ENCODE measurements at places on chromosomes 5 and 9.

DNA sequence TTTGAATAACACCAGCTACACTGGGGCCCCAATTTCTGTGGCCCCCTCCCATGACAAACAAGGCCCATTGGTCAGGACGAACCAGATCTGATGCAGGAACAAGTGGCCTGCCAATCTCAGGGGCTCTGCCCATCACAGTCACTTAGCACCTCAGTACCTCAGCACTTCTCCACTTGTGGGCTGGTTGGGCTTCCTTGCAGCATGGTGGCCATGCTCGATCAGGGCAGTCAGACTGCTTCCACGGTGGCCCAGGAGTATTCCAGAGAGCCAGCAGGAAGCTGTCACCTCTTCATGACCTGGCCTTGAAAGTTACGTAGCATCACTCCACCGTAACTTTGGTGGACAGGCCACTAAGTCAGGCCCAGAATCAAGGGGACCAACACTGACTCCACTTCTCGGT, 206.5 kb downstream of the AUH start:
- DNase-seq: no peak

DNA sequence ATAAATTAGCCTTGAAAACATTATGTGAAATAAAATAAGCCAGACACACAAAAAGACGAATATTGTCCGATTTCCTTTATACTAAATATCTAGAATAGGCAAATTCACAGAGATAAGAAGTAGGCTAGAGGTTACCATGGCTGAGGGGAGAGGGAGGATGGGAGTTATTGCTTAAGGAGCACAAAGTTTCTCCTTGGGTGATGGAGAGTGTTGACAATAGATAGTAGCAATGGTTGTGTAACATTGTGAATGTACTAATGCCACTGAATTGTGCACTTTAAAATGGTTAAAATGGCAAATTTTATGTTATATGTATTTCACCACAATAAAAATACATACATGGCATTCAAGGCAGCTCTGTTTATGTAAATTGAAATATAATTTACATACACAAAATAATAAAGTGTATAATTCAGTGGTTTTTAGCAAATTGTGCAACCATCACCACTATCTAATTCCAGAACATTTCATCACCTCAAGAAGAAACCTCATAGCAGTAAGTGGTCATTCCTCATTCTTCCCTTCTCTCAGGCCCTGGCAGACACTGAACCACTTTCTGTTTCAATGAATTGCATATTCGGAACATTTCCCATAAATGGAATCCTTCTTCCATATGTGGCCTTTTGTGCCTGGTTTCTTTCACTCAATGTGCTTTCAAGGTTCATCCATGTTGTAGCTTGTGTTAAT, 59.2 kb downstream of the NDST1 start:
- DNase-seq: no peak

DNA sequence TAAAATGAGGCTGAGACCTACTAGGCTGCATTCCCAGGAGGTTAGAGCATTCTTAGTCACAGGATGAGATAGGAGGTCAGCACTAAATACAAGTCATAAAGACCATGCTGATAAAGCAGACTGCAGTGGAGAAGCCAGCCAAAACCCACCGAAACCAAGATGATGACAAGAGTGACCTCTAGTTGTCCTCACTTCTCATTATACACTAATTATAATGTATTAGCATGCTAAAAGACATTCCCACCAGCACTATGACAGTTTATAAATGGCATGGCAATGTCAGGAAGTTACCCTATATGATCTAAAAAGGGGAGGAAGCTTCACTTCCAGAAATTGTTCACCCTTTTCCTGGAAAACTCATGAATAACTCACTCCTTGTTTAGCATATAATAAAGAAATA, 88.6 kb downstream of the PLPPR1 start:
- DNase-seq: no peak

DNA sequence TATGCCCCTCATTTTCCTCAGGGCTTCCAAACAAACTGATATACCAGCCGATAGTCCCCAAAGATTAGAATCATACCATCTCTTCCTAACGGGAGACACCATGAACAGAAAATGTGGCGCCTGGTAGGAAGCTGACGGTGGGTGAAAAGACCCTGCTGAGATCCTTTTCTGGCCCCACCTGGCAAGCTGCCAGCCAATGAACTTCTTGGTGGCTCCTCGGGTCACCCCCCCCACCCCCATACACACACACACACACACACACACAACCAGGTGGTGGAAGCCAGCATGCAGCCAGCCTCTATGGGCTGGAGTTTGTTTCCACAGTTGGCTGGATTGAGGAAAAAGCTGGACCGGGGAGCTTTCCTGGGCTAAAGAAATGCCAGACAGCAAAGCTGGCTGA, 4.8 kb upstream of the CCIN start:
- no peak for DNase-seq

DNA sequence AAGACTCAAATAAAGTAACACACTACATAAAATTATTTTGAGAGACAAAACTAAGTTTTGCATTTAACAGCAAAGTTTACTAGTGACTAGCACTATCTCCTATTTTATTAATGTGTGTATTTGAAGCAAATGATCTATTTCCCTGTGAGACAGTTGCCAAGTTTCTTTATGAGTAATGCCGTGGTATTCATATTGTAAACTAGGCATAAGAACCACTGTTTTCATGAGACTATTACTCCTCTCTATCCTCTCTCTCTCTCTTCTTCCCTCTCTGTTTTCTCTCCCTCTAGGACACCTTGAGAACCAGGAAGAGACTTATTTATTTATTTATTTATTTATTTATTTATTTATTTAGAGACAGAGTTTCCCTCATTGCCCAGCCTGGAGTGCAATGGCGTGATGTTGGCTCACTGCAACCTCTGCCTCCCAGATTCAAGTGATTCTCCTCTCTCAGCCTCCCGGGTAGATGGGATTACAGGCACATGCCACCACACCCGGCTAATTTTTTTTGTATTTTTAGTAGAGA, 61.1 kb downstream of the MLANA start:
- DNase-seq: no peak

- no peak for DNase-seq
These were observed 69.2 kb upstream of the PALM2AKAP2 start for GRCh38 chr9:109710830-109711229.

GRCh38 chr9:3337515-3338225, 188.1 kb downstream of the RFX3 start:
- DNase-seq: no peak

GRCh38 chr5:32443541-32444430, 754 bp downstream of the ZFR start:
- peak; percentile 37 for DNase-seq

- peak; percentile 81 for DNase-seq
These were observed 70.6 kb downstream of the IQGAP2 start for GRCh38 chr5:76473661-76474060.

DNA sequence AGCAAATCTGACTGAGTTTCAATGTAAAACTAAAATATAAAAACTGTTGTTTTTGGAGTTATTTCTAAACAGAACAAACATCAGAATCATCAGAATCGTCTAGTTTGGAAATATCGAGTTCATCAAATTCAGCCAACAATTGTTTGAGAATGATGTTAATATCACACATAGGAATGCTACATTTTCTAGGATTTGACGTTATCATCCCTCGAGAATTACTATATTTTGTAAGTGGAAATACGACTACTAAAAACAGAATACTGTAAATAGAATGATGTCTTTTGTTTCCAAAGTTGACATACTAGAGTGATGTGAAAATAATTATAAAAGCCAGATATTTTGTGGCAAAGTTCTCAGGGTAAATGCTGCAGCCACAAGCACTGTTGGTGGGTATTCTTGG, 805.9 kb downstream of the TLE1 start:
- DNase-seq: no peak

DNA sequence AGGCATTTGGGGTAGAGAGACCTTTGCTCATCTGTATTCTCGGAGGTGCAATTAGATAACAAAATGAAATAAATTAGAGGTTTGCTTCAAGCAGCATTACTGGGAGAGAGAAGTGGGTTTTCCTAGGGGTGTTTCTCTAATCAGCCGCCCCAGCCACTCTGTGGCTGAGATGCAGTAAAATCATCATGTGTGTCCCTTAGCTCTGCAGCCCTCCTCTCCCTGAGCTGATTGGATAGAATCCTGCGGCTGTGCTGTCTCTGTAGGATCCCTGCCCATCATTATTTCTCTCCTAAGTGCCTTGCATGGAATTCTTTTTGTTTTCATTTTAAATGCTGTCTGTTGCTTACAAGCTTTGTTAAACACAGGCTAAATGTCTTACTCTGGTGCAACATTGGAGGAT, 171.4 kb downstream of the SH3GL2 start:
- no peak for DNase-seq

DNA sequence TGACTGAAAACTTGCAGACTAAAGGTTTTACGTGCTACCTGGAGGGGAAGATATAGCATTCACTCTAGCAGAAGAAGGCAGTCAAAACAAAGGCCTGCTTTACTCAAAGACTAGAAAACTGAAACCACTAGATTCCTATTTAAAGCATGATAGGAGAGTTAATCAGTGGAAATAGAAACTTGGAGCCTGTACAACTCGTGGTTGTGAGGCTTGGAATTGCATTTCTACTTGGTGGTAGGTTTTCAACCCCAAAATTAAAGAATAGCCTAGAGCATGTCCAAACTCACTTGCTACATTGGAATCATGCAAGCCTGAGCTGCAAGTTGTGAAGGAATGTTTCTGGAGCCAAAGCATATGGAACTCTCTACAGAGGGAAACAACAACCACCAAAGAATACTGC, 1526.4 kb upstream of the NUDT12 start:
- DNase-seq: no peak

DNA sequence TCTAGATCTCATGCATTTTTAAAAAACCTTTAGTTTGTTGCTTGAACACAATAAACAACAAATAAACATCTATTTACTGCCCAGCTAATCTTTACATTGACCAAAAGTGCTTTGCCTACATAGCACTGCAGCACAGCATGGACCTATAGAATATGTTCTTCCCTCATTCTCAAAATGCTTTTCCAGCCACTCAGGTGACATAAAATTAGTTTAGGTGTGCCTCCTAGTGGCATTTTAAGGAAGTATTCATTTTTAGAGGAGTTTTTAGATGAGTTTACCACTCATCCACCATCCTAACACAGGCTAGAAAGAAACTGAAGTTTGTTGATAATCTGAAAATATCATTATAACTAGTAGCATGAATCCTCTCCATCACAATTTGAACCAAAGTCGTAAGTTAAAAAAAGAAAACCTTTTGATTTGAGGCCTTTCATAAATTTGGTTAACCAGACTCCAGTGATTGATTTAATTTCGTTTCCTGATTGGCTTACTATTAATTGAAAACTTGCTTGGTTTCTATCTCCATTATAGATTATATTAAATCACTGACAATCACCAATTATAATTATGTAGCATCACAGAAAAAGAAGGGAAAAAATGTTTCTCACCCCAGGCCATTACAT, 12.6 kb downstream of the PLGRKT start:
- DNase-seq: peak; percentile 44

GRCh38 chr5:131068076-131068475, 97.0 kb downstream of the HINT1 start:
- DNase-seq: no peak

- DNase-seq: no peak
These were observed 3.7 kb downstream of the HABP4 start for GRCh38 chr9:96453625-96454024.

DNA sequence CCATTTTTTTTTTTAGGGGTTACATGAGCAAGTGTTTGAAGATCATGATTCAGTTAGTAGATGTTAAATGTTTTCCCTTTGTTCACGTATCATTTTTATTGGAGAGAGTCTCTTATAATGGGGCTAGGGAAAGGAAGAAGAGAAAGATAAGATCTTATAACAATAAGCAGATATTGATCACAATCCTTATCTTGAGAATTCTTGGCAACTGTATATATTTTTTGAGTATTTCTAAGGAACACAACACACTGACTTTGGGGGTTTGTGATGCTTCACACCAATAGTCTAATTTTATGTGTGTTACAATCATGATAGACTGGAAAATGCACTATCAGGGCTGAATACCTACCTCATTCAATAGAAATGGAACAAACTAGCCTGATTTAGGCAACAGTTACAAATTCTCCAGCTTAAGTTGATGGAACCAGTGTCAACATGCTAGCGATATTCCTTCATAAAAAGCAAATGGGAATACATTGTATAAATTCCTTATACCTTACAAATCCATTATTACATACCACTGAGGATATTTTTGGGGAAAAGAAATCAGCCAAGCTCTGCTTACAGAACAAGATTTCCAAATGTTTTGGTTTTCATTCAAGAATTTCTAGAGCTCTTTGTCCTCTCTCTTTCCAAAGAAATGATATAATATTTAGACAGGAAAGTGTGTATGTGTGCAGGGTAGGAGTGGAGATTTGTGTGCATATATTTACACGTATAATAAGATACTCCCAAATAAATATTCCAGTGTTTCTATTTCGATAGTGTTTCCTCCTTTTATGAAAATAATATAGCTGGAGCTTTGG, 41.5 kb downstream of the SVEP1 start:
- no peak for DNase-seq

DNA sequence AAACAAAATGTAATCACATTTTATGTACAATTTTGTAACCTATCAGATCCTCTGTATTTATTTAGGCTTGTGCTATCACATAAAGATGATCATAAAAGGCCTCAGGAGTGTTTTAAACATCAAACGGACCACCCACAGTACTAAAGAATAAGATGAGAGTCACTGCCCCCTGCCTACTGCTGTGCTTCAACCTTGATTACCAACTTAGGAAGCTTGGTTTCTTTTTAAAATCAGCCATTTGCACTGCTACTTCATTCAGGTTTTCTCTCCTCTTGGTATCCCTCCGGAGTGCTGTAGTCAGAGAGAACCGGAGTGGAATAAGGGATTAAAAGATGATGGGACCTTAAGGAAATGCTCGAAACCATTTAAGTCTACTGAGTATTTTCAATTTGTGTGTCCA, 6.9 kb downstream of the C7 start:
- DNase-seq: no peak

DNA sequence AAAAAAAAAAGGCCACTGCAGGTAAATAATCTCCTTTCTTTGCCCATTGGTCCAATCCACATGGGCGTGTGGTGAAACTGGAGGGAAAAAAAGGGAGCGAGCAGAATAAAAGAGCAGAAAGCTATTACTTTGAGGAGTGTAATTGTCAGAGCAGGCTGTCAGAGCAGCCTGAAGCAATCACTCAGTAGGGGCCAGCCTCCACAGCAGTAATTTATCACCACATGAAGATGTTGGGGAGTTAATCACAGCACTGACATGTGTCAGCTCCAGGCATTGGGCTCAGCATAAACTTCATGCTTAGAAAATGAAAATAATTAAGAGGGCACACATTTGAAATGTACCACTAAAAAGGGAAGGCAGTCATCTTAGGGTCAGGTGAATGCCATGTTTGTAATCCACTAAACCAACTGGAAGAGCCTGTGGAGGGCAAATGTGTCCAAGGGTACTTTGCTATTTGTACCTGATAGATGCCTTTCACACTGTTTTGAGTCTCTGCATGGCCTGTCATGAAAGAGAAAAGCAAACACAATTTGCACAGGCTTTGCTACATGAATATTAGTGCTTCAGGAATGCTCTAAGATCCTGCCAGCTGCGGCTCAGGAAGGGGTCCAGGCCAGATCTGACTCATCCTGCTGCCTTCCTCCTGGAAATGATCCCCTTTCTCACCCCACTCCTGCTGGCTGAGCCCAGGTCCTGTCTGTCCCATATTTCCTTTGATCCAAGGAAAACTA, 2.9 kb upstream of the PTGER4 start:
- DNase-seq: no peak

- DNase-seq: no peak
These were observed 49.6 kb upstream of the CPLX2 start for GRCh38 chr5:175821790-175822211.

Data from central memory CD4-positive, alpha-beta T cell (primary cell).